ENCODE measurements at places on chromosomes 7 and 10.

- no peak for DNase-seq
Measured at GRCh38 chr10:61463035-61463909, 10.1 kb upstream of the TMEM26 start.

DNA sequence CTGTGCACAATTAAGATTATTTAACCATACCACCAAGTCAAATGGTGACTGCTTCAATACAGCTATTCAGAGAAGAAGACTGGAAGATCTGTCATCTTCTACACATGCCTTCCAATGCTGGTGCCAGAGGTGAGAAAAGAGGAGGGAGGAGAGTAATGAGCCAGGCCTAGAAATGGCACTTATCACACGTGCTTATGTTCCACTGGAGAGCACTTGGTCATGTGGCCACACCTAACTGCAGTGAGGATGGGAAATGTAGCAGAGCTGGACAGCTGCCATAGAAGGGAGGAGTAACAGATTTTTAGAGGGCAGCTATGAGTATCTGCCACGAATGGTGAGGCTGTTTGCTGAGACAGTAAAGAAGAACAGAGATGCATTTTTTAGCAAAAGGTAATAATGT lies 77.1 kb downstream of the MPLKIP start:
- DNase-seq, result no peak

DNA sequence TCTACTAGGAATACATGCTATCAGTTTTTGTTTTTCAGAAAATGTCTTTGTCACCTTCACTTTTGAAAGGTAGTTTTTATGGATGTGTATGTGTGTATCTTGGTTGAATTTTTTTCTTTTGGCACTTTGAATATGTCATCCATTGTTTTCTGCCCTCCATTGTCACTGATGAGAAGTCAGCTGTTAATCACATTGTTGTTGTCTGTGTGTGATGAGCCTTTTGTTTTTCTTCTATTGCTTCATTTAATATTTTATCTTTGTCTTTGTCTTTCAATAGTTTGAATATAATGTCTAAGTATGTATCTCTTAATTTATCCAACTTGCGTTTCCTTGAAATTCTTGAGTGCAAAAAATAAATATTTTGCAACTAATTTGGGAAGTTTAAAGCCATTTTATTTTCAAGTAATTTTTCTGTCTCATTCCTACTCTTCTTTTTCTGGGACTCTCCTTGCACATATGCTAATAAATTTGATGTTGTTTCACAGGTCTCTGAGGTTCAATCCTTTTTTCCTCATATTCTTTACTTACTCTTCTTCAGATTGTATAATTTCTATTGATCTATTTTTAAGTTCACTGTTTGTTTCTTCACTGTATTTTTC lies 546.9 kb upstream of the GHITM start:
- DNase-seq, result no peak

DNA sequence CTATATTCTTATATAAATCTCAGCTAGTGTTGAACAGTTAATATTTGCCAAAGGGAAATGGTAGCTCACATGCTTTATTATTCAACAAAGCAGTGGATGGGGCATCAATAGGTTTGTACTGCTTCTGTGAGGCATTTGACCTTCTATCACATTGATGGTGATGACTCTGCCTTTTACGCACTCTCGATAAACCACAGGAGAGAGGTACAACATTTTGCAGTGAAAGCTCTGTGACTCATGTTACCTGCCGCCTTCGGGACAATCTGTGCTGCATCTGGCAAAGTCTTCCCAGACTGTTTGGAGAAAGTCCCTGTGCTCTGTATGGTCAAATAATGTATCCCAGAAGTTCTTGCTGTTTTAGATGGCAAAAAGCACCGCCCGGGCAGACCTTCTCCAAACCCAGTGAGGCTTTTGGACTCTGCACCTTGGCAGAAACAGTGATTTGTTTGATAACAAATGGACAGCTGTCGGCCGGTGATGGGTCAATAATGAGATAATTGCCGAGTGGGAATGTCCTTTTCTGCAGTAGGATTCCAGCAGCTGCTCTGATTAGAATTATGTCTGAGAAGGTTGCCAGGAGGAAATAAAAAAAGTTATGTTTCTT lies 61.0 kb downstream of the PLPP4 start:
- no peak for DNase-seq

DNA sequence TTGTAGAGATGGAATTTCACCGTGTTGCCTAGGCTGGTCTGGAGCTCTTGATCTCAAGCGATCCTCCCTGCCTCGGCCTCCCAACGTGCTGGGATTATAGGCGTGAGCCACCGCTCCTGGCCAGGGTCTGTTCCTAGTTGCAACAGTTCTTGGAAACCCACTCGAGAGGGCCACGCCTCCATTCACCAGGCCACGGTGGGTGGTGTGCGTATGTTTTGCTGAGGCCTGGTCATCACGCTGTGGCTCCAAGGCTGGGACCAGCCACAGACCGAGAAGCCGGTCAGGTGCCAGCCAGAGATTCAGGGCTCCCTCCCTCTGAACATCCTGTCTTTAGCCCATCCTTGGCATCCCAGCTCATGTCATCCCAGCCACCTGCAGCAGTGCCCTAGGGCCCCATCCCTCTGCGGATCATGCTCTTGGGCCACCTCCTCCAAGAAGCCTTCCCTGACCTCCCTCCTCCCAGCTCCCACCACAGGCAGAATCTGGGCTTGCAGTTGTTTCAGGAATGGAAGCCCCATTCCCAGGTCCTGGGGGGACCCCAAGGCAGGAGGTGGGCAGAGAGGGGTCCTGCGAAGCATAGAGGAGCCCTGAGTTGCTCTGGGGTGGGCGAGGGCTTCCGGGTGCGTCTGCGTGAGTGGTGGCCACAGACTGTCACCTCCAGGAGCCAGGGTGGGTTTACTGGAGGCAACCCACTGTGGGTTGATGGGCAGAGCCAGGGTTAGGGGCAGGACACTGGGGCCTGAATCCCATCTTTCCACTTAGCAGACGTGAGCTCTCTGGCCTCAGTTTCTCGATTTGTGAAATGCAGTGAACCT lies 5.2 kb downstream of the LAT2 start:
- DNase-seq, result no peak

DNA sequence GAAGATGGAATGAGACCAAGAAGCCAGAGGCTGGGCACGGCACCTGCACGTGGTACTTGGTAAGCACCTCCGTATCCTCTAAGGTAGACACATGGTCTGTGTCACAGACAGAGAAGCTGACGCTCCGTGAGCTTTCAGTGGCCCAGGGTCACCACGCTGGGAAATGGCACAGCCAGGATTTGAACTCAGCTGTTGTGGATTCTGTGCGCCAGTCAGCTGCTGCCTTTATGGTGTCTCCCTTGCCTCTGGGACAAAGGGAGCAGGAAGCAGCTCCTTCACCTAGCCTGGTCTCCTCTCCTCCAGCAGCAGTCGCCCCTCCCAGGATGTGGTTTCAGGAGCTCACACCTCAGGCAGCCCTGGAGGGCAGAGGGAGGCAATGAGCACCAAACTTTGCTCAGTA lies 110.8 kb downstream of the ARHGAP22 start:
- DNase-seq, result no peak

DNA sequence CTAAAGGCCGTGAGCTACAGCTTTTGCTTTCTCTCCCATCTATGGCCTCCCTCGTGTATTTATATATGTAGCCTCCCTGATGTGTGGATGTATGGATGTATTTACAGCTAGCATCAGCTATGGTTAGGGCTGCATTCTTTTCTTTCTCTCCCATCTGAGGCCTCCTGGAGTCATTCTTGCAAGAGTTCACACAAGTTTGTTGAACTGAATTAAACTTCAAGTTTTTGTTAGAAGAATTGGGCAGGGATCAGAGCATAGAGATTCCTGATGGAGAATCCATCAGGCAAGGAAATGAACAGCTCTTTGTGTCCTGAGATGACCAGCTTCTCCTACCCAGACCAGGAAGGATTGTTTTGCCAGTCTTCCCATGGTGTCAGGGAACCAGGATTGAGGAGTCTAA lies 60.3 kb downstream of the AHCYL2 start:
- DNase-seq, result no peak

- DNase-seq, result no peak
Measured at GRCh38 chr7:2798669-2799068, 45.4 kb downstream of the GNA12 start.

GRCh38 chr10:36669615-36670352 lies 455.6 kb upstream of the ANKRD30A start:
- DNase-seq, result no peak

DNA sequence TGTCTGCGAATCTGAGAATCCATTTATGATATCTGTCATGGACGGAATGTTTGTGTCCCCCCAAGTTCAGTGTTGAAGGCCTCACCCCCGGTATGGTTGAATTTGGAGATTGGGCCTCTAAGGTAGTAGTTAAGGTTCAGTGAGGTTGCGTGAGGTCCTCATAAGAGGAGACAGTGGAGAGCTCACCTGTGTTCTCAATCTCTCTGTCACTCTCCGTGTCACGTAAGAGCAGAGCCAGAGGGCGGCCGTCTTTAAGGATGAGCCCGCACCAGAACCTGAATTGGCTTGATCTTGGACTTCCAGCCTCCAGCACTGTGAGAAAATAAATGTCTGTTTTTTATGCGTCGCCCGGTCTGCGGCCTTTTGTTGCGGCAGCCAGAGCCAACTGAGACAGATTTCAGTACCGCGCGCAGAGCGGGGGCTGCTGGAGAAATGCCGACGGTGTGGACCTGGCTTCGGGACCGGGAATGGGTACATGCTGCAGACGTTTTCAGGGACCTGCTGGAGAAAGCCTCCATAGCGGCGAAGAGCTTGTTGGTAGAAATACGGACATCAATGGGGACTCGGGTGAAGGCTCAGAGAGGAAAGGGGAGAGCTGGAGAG lies 40.2 kb downstream of the WDR37 start:
- no peak for DNase-seq

GRCh38 chr7:159036916-159037605 lies 107.6 kb downstream of the VIPR2 start:
- DNase-seq, result no peak

GRCh38 chr7:41599760-41600159 lies 103.1 kb downstream of the INHBA start:
- no peak for DNase-seq

DNA sequence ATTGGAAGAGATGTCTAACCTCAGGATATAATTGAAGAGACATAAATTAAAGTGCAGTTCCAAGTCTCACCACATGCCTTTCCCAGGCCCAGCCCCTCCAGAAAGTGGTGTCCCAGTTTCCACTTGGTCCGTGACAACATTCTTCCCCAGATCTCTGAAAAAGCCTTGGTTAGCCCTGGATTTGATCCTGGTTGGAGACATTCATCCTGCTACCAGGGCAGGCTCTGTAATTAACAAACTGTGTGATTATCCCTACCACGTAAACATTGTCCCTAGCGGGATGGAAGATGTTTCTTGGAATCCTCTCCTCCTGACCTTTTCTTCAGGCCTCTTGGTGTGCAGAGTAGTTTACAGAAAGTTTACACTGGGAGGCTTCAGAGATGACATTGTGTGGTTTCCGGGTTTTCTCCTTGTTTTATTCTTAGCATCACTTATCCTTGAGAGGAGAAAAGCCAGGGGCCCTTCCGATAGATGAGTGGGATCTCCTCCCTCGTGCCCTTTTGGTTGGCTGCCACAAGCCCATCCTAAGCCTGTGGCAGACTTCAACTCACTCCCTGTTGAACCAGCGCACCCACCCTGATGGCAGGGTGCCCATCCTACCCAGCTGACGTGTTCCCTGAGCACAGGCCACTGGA lies 83.8 kb downstream of the COL13A1 start:
- DNase-seq, result no peak

GRCh38 chr10:93445097-93445960 lies 36.8 kb downstream of the MYOF start:
- DNase-seq, result no peak

DNA sequence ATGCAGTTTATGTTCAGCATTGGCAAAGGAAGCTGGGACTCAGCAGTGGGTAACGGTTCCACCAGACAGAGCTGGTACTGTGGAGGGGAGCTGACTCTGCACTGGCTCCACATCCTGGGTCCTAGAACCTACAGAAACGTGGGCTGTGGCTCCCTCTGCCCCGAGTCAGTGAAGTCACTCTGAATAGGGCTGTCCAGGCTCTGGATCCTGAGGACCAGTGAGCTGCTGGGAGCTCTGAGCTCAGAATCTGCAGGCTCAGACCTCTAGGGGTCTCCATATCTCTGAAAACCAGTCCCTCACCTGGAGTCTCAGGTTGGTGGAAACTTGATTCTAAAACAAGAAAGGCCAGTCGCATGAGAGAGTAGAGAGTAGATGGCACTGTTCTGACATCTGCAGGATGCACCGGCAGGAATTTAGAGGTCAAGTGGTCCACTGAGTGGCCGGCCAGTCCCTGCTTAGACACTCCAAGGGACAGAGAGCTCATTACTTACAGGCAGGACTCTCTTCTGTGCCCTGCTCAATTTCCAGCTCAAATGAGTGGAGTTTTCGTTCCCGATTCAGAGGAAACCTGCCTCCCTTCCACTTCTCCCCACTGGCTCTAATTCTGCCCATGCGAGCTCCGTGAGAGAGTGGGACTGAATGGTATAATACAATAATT lies 18.6 kb downstream of the NPFFR1 start:
- no peak for DNase-seq

GRCh38 chr7:7237201-7237977 lies 55.0 kb downstream of the C1GALT1 start:
- DNase-seq, result no peak

DNA sequence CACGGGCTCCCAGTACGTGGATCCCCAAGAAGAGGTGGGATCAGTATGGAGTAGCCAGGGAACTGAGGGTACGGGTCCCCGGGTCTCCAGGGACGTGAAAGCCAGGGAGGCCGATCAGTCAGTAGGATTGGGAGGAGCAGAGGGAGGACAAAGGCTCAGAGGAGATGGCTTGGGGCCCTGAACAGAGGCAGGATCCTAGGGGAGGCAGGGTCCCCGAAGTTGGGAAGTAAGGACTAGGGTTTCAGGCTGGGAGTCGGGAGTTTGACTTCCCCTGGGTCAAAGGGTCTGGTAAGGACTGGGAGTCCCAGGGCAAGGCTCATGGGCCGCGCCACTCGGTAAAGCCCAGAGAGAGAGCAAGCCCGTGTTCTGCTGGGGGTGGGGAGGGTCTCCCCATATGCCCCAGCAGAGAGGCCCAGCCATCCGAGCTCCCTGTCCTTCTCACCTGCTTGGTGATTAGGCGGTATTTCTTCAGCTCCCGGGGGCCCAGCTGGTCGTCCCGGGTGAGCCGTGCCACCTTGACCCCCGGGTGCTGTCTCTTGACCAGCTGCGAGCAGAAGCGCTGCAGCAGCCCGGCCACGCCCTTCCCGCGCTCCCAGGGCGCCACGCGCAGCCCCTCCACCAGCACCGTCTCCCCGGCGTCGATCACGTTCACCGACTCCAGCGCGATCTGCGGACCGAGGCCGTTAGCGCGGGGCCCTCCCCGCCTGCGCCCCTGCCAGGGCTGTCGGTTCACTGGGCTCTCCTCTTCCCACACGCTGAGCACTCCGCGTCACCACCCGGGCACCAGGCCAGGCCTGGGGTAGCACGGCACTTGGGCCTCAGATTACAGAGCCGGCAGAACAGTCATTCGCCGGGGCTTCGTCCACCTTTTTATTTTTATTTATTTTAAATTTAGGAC lies 7.0 kb downstream of the NAT16 start:
- no peak for DNase-seq

Measured in stimulated activated CD8-positive, alpha-beta memory T cell treated with anti-CD3 and anti-CD28 coated beads, Interleukin-4, amount 100 ng/mL, for 1 hour (primary cell).